Suppressor macrophage (primary cell): ENCODE measurements at places on chromosomes 11 and 22.

DNA sequence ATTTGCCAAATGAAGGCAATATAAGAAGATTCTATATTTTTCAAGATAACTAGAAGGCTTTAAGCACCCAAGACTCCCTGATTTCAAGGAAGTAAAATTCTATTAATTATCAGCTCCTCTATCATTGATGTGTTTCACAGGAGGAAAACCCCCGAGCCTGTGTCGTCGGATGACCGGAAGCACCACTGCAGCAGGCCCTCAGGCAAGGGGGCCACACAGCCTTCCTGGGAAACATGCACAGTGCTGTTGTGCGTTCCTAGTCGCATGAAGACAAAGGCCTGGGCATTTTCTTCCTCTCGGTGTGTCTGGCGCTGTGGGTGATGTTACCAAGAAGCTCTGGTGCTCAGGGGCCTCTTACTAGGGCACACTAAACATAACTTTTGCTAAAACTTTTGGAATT lies 16.4 kb downstream of the CLTCL1 start:
- DNase-seq, result no peak

GRCh38 chr11:46541593-46542371 lies 52.0 kb downstream of the AMBRA1 start:
- DNase-seq, result peak; percentile 21

- DNase-seq, result no peak
Measured at GRCh38 chr11:73124800-73125199, 17.3 kb downstream of the FCHSD2 start.

DNA sequence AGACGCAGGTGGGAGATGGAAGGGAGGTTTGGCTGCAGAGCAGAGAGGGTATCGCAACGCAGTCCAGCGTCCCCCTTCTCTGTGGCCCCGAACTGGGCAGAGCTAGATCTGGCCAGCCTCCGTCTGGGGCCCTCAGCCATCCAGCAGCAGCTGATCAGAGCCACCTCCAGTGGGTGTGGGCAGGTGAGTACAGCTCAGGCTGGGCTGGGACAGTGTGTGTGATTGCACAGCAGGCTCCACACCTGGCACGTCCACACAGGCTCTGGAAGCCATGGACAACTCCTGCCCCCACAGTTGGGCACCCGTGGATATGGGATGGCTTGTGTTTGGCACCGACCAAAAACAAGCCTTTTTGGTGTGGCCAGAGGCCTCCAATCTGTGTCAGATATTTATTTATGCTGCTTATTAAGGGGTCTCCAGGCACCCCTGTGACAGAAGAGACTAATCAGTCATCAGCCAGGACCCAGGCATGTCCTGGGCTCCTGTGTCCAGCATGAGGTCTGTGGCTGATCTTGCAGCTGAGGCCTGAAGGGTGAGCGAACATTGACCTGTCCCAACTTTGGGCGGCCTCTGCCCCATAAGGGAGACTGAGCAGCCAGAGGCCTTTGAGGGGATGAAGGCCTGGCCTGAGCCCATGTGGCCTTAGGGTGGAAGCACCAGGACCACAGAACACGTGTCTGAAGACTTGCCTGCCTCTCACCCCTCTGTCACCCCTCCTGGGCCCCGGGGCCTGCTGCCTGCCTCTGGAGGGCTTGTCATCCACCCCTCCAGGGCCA lies 18.6 kb downstream of the POLR3H start:
- DNase-seq, result no peak

DNA sequence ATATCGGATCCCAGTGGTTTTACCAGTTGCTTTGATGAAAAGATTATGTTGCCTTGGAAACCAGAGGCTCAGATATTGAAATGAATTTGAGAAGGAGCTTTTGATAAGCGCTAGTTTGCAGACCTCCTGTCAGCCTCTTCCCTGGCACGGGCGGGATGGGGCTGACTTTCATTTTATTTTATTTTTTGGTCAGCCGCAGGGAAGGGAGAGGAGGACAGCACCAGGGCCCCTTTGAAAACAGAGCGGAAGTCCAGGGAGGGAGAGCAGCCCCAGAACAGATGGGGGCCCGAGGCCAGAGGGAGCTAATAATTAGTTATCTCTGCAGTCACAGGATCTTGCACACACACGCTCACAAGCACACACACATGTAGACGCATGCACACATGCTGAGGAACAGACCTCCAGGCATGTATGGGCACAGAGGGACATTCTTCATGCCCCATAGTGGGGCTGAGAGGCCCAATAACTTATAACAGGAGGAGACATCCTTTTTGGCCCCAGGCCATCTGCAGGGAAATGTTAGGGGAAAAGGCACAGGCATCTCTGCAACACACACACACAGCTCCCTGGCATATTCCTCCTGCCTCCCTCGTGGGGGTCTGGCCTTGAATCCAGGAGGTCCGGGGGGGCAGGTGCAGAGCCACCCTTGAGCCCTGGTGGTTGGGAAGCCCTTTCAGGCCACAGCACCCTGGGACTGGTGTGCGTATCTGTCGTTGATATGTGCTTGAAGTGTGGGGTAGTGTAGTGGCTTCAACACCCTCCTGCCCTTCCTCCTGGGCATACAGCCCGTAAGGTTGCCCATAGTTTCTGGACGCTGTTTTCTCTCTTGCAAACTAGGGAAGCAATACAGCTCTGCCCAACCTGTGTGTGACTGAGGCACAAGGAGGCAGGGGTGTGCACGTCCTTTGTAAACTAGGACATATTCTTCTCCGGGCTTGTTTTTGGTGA lies 117.3 kb downstream of the CEP164 start:
- no peak for DNase-seq

DNA sequence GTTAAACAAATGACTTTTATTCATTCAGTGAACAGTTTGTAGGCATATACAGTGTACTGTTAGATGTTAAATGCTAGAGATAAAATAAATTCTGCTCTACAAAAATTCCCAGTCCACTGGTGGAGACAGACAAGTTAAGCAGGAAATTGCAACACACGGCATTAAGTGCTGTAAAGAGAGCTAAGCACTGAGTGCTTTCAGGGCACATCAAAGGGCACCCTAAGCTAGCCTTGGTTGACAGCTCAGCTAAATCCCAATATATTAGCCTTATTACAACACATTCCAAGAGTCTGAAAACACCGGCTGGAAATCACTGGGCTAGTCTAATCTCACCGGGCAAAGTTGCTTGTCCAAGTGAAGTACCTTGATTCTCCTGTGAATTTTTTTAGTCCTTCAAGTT lies 55.1 kb downstream of the NOX4 start:
- DNase-seq, result no peak

GRCh38 chr22:26385164-26385563 lies 43.9 kb upstream of the ASPHD2 start:
- no peak for DNase-seq

- no peak for DNase-seq
Measured at GRCh38 chr22:50670513-50670912, 2.1 kb upstream of the SHANK3 start.

DNA sequence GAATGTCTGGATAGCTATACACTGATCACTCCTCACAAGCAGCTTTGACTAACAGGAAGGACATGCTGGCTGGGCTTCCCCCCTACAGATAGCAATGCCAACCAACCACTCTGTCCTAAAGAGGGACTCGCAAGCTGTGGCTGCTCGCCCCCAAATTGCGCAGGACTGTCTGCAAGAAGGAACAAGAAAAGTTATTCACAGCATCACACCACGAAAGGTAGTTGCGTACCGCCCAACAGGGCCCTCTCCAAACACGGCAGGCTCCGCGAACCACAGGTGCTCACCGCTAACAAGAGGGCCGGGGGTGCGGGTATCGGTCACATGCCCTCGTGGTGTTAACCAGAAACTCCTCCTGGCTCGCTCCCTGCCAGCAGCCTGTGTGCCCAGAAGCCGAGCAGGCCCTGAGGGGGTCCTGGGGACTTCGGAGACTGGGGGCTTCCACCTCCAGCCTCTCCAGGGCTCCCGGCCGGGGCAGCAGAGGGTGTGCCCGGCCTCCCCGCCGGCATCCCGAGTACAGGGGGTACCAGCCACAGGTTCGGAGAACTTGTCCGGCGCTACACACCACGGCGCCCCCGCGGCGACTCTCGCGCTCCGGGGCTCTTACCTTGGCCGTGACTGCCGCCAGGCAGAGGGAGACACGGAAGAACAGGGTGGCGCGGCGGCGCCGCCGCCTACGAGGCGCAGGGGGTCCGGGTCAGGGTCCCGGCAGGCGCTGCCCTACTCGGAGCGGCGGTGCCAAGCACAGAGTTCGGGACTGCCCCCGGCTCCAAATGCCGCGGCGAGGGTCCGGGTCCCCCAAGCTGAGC lies 682 bp downstream of the LARGE1 start:
- DNase-seq, result no peak

- DNase-seq, result peak; percentile 30
Measured at GRCh38 chr11:104823657-104824056, 74.6 kb downstream of the CASP12 start.

- DNase-seq, result no peak
Measured at GRCh38 chr11:97905671-97906070, 1115.1 kb upstream of the CNTN5 start.

GRCh38 chr22:33124471-33124870 lies 66.3 kb upstream of the SYN3 start:
- no peak for DNase-seq

DNA sequence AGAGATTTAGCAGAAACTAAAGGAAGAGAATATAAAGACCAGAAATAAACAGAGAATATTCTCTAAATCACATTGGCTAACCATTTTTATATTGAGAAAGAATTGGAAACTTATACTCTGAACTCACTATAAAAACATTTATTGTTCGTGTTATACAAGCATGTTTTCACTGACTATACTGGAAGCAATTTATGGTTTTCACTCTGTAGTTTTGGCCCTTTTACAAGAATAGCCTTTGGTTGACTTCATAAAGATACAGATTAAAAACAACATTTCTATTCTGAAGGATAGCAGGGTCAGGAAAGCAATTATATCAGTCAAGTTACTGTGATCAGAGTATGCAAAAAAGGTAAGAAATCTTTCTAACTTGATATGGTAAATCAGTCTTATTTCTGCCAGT lies 965.7 kb upstream of the FAT3 start:
- DNase-seq, result no peak
